Pulmonary artery endothelial cell (primary cell): ENCODE measurements at places on chromosomes 7 and 10.
A peak's percentile ranks its signal among the peaks of the same experiment; 100 is the strongest.

GRCh38 chr10:341081-341740 is 206.0 kb downstream of the ZMYND11 start:
- DNase-seq = no peak

GRCh38 chr7:130278860-130279259 is 12.2 kb downstream of the CPA2 start:
- DNase-seq = no peak

DNA sequence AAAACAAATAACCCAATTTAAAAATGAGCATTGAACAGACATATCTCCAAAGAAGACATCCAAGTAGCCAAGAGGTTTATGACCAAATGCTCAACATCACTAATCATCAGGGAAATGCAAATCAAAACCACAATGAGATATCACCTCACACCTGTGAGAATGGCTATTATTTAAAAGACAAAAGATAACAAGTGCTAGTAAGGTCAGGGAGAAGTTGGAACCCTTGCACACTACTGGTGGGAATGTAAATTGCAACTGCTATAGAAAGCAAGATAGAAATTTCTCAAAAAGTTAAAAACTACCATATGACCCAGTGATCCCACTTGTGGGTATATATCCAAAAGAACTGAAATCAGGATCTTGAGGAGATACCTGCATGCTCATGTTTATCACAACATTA is 49.5 kb downstream of the SGMS1 start:
- DNase-seq = no peak

DNA sequence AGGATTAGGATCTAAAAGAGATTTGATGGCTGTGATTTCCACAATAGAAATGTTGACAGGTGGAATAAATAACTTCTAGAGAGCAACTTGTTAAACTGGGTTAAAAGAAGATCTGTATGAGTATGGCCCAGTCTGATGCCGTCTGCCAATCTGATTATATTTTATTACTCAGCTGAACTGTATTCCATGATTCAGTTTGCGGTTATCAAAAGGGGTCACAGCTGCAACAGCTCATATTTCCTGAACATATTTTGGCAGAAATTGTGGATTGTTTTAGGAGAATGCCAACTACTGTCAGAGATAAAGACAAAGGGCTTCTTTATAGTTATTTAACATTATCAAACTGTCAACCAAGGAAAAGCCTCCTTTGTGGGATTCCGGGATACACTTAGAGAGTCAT is 244.8 kb upstream of the MINDY3 start:
- DNase-seq = peak; percentile 10

DNA sequence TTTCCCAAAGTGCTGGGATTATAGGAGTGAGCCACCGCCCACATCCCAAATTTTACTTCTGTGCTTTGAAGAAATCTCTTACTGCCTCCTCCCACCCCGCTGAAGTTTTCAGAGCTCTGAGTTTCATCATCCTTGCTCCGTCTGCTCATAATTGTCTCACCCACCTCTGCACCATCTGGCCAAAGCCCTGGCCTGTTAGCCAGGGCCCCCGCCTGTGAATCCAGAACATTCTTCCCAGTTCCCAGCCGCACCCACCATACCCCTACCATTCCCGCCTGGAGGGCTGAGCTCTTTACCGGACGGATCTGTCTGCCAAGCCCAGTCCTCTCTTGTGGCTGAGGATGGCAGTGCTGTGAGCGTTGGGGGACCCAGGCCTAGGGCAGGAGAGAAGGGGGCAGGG is 14.5 kb downstream of the SSC4D start:
- DNase-seq = no peak

DNA sequence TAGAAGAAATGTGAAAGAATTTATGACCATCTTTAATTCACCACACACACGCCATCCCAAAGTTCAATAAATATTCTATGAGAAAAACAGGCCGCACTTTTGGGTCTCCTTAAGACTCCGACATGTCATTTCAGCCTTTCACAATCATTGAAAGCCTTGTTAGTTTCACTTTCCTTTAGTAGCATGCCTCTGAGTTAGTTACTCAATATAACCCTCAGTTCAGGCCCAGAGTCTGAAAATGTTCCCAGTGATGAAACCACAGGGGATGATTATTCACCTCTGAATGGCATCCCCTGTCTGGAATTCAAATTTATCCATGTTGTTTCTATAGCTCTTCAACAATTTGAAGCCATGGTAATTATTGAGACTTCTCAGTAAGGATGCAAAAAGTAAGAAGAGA is 278.1 kb upstream of the NRP1 start:
- no peak for DNase-seq

- peak; percentile 13 for DNase-seq
These were observed 25.2 kb downstream of the GET4 start for GRCh38 chr7:901388-902154.

- DNase-seq = no peak
These were observed 148.1 kb upstream of the ZNF92 start for GRCh38 chr7:65225422-65226006.

DNA sequence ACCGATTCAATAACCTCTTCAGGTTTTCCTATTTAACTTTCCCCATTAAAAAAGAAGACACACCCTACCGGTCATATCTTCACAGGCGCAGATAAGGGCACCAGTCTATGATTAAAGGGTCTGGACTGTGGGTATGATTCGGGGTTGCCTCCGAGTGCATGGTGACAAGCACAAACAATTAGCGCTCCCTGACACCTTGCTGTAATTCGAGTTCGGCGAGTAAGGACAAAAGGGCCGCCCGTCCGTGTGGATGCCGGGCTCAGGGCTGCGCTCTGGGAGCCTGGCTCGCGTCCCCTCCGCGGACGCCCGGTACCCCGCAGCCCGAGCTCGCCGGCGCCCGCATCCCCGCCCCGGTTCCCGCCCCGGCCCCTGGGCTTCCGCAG is 111.9 kb upstream of the RHEB start:
- no peak for DNase-seq

DNA sequence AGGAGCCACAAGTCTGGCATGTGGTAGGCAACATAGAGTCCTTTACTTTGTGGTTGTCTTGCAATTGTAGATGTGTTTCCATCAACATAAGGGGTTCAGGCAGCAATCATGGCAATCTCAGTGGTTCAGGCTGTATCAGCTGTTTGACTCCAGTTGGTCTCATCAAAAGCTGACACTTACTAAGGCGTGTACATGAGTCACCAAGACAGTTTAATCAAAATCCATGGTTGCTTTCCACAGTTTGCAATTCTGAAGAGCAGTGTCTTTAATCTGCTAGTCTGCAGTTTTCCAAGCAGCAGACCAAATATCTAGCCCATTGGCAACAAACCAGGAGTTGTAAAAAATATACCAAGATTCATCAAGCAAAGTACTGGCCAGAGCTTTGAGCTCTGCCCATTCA is 210.2 kb downstream of the MDFIC start:
- DNase-seq = no peak

- DNase-seq = peak; percentile 61
These were observed 149.5 kb downstream of the ARID5B start for GRCh38 chr10:62050893-62051433.

GRCh38 chr7:3277604-3278572 is 23.2 kb upstream of the SDK1 start:
- DNase-seq = no peak

DNA sequence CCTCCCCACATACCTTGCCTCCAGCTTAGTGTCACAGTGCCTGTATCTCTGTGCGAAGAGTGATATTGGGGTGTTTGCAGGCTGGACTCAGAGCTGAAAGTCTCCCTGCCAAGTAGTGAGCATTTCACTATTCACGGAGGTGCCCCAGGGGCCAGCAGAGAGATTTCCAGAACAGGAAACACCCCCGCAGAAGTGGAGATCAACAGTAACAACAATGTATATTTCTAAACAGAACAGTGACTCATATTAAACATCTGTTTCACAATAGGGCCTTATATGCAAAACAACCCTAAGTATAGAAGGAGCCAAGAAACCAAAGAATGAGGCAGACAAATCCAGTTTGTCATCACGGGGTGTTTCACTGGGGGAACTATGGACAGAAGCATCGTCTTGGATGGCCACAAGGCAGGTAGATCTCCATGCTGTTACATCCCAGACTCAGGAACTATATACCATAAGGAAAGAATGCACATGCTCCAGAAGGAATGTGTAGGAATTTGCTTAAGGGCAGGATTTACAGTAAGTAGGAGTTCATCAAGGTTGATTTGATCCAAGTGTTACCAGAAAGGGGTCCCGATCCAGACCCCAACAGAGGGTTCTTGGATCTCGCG is 29.3 kb upstream of the CCL24 start:
- peak; percentile 79 for DNase-seq

DNA sequence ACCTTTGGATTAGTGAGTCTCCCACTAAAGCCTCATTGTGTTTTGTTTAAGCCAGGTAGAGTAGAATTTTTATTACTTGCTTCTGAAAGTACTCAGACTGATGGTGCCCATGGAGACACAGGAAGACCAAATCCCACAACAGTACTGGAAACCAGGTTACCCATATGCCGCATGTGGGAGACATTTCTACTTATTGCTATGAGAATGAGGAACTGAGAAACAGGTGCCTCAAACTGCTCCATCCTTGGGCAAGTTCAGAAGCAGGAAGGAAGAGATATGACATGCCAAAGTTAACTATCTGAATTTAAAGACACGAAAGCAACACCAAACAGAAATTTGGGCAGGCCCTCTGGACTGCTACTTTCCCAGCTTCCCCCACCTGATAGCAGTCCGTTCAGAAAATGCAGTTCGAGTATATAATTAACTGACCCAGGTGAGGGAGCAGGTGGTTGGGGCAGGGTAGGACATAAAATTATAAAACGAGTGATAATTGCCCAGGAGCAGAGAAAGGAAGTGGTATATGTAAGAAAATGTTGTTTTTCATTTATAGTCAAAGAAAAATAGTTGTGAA is 382.3 kb upstream of the MTPN start:
- no peak for DNase-seq

DNA sequence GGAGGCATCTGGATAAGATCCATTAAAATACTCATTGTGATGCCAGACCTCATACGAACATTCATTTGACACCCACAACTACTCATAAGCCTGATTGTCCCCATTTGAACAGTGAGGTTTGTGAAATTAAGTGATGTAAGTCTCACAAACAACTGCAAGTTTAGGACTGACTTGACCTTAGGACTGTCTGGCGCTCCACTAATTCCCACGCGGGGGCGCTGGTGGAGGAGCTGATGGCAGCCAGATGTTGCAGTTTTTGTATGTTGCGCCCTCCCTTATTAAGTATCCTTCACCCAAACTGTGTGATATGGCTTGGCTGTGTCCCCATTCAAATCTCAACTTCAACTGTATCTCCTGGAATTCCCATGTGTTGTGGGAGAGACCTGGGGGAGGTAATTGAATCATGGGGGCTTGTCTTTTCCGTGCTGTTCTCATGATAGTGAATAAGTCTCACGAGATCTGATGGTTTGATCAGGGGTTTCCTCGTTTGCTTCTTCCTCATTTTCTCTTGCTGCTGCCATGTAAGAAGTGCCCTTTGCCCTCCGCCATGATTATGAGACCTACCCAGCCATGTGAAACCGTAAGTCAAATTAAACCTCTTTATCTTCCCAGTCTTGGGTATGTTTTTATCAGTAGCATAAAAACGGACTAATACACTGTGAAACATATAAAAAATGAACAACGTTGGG is 20.3 kb upstream of the TIAL1 start:
- DNase-seq = no peak

DNA sequence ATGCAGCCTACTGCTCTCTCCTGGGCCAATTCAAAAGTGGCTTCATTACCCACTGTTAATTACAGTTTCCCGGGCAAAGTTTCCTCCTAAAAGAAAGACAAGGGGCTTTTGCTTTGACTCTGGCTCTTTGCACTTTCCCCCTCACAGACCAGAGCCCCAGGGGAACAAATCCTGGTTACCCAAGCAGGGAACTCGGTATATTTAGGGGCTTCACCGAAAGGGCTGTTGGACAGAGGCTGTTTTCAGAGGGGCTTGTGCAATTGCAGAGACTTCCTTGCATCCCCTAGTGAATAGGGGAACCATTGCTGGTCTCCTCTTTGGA is 7.0 kb downstream of the CPA1 start:
- DNase-seq = no peak

DNA sequence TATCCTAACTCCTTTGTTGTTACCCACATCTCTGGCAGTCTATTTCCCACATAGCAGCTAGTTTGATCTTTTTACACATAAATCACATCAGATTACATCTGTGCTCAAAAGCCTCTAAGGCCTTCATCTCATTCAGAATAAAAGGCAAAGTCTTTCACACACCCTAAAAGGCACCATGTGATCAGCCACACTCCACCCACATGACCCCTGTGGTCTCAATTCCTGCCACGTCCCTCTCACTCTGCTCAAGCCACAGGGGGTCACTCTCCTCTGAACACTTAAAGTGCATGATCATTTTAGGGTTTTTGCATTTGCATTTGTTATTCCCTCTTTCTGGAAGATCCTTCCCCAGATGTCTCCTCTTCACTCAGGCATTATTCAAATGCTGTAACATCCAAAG is 30.8 kb downstream of the ELAPOR2 start:
- DNase-seq = no peak

GRCh38 chr7:127347567-127348246 is 44.8 kb downstream of the ZNF800 start:
- DNase-seq = no peak

GRCh38 chr7:134831862-134832261 is 52.4 kb downstream of the CALD1 start:
- DNase-seq = no peak

GRCh38 chr10:43707770-43708169 is 59.1 kb upstream of the ZNF32 start:
- peak; percentile 54 for DNase-seq

DNA sequence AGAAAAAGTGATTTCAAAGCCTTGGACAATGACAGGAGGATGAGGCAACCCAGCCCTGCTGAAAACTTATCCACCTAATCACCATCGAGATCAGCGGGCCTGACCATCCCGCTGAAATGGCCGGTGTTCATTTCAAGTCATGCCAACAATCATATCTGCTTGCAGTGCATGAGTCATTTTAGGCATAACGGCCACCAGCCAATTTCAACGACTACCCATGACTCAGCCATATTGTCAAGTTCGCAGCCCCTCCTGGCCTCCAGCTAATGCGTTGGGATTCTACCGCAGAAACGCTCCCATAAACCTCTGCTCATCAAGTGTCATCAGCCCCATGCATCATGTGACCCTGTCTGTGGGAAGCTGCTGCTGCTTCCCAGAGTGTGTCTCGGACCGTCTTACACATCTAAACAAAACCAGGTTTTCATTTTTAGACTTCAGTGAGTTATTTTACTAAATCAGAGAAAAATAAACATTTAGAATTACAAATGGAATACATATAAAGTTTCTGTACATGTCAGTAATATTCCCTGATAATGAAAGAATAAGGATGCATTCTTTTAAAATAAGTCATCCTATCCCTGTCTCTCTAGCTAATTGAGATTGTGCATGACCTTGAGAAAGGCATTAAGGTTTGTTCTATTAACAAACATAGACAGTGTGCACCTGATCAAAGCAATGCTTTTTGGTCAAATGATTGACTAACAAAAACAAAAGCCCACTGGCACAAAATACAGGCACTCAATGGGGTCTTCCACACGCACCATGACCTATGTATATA is 188.9 kb downstream of the ADAM12 start:
- no peak for DNase-seq

- no peak for DNase-seq
These were observed 12.1 kb downstream of the AVL9 start for GRCh38 chr7:32507414-32507813.
